ENCODE measurements at places on chromosomes 6 and 20.
A peak's percentile ranks its signal among the peaks of the same experiment; 100 is the strongest.

DNA sequence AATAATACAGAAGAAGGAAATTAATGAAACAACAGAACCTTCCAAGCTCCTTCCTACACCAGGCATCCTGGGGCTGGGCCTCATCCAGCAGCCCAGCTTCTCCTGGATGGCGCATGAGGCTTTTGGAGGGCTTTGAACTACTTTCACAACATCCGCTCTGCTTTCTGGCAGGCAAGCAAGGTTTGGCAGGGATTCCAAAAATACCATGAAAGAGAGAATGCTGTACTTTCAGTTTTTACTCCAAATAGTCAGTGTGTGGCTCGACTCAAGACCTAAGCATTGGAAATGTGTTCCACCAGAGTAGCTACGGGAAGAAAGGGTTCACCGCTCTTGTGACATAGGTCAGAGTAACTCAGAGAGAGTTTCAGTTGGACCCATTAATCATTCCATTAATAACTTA, 125.4 kb downstream of the OPRM1 start:
- peak; percentile 90 for DNase-seq

GRCh38 chr6:111254004-111254778, 166.9 kb downstream of the SLC16A10 start:
- DNase-seq, result no peak

GRCh38 chr20:57809661-57810172, 99.9 kb upstream of the PMEPA1 start:
- DNase-seq, result no peak

GRCh38 chr6:154981079-154981870, 13.8 kb upstream of the TIAM2 start:
- DNase-seq, result no peak

GRCh38 chr20:57724610-57725405, 15.0 kb upstream of the PMEPA1 start:
- no peak for DNase-seq

- DNase-seq, result no peak
Observed at GRCh38 chr20:5586720-5587119, 163.5 kb upstream of the SHLD1 start.

DNA sequence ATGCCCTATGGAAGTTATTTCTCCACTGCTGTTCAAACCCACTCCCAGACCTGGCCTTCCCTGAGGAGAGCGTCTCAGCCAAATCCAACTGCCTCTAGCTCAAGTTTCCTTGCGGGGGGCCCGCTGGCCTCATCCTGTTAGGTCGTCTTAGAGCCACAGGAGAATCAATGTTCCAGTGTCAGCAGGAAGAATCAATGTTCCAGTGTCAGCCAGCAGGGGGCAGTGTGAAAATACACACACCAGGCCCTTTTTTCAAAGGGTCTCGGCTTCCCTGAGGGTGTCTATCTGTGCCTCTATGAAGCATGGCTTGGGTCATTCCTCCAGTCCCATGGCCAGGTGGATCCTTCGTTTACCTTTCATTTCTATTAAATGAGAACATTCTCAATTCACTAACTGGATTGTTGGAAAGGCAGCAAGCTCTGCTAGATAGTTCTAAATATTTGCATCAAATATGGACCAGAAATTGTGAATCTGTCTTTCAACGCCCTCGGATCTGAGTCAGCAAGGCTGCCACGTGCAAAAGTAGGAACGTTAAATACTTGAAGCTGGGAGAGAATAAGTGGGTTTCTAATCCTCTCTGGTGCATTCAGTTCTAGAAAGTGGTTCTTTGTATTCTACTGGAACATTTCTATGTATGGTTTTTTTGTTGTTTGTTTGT, 19.2 kb downstream of the PRND start:
- peak; percentile 39 for DNase-seq

GRCh38 chr20:10622657-10623418, 51.0 kb downstream of the JAG1 start:
- DNase-seq, result no peak

- no peak for DNase-seq
Observed at GRCh38 chr6:25181923-25182322, 97.3 kb upstream of the CARMIL1 start.

GRCh38 chr6:160428818-160429619, 80.8 kb downstream of the SLC22A3 start:
- no peak for DNase-seq

Measured in cerebellar cortex (tissue), 1 donor.